Daoy (cell line): ENCODE measurements at places on chromosomes 1 and 21.

DNA sequence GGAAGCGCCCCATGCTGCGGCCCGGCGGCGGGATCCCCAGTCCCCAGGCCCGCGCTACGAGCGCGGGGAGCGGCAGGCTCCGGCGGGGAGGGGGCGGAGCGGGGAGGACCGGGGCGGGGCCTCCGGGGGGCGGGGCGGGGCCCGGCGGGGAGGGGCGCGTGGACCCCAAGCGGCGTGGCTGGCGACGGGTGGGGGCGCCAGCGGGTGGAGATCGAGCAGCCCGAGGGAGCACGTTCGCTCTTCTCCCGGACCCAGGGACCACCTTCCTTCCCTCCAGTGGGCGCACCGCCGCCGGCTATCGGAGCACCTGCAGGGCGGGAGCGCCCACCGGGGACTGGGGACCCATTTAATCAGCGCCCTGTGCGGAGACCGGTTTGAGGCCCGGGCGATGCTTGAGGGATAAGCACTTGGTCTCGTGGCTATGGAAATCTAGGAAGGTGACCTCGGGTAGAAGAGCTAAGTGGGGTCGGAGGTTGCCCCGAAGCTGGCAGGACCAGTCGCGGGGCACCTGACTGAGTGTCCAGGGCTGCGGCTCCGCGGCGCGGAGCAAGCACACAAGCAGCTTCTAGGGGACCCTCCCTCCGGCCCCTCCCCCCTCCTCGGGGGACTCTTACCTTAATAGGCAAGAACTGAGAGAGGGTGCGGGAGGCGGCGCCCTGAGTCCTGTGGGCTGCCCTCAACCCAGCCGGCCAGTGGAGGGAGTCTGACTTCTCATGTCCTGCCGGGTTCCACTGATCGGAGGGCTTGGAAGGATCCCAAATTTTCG, at the start of gene TSPAN2:
Gene TSPAN2 (minus strand): TSS at position 84 of the 766 bp plus-strand sequence. CDS start 71 bp downstream, at position 13.
- peak; percentile 86 for DNase-seq

DNA sequence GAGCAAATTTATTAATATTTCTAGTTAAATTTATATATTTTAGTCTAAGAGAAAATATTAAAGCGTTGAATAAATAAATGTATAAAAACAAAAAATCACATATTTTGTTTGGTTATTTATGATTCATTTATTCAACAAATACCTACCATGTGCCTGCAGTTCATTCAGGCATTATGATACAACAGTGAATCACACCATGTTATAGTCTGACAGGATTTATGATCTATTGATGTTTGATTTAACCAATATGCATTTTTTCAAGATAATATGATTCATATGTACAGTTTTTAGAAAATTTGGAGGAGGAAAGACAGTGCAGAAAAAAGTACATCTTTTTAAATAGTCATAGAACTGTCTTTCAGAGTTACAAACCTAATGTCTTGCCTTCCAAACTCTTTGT, 7.4 kb upstream of the TRIM58 start:
- no peak for DNase-seq

DNA sequence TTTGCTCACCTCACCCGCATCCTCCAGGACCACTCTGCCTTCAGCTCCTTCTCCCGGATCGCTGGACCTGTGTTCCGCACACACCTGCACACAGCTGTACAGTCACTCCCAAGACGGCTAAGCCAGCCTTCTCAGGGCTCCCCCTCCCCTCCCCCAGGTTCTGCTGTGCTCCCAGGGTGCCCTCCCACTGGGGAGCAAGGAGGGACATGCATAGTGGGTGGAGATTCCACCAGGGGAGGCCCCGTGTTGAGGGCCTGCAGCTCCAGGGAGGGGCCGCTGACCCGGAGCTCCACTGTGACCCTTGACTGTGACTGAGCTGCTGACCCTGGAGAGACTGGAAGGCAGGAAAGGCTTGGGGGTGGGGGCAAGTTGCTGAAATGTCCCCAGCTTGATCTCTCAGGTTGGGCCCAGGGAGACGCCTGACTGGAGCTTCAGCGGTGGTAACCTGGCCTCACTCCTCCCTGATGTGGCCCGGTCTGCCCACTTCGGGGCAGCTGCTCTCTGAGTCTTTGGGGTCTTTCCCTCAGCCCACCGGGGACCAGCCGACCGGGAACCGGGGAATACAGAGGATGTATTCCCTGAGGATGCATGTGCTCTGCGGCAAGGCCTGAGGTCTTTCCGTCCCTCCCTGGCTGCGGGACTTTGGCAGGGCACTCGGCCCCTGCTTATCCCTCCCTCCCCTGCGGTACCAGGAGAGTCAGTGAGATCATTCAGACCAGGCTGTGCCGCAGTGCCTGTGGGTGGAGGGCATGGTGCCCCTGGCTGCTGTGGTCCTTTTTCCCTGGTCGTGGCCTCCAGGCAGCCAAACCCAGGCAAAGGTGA, 28.6 kb upstream of the PLCH2 start:
- peak; percentile 51 for DNase-seq

- DNase-seq = no peak
Measured at GRCh38 chr1:39269791-39270342, 65.4 kb downstream of the MACF1 start.

DNA sequence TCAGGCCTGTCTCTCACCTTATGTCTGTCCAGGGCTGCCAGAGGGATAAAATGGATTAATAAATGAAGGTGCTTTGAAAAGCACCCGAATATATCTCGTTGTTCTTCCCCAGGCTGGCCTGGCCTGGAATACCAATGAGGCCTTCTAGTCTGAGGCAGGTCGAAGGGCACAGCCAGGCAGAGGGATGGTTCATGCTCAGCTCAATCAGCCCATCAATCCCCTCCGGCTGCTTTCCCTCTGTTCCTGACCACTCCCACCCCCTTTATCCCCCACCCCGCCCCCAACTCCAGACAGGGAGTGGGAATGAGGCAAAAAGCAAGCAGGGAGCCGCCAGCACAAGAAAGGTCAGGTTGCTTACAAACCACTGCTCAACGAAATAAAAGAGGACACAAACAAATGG, 40.0 kb upstream of the PRELP start:
- no peak for DNase-seq

DNA sequence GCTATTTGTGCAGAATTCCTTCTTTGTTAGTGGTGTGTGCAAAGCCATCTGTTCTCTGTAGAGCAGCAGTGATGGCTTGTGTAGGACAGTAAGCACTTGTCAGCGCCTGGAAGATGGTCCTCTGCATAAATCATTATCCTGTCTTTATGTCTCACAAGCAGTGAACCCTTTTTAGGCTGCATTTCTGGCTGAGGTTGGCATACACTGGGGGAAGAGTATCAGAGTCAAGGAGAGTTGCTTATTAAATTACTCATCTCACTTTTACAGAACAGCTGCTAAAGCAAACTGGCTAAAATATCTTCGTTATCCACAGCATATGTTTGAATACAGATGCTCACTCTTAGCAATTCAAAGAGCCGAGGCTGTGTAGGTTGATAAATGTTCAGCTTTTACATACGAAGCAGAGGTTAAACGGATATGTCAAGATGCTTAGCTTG, 54.6 kb upstream of the NCAM2 start:
- no peak for DNase-seq

GRCh38 chr1:228944935-228945371, 209.7 kb downstream of the RHOU start:
- peak; percentile 20 for DNase-seq

GRCh38 chr1:87594736-87595383, 266.2 kb downstream of the LMO4 start:
- DNase-seq = no peak

- no peak for DNase-seq
Measured at GRCh38 chr1:43049481-43049880, 90.8 kb upstream of the SLC2A1 start.

DNA sequence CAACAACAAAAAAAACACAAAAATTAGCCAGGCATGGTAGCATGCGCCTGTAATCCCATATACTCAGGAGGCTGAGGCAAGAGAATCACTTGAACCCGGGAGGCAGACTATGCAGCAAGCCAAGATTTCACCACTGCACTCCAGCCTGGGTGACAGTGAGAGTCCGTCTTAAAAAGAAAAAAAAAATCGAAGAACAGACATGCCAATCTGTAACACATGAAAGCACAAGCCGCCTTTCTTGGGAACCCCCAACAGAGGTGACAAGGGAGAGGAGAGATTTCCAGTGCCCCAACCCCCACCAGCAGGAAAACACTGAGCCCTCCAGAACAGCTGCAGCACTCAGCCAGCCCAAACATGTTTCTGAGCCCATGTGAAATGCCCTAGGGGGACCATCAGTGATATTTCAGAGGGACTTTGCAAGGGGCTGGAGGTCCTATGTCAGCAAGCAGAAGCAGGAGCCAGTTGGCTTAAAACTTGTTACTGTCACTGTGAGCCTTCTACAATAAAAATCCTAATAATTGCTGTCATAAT, 14.2 kb upstream of the EFNA1 start:
- no peak for DNase-seq

DNA sequence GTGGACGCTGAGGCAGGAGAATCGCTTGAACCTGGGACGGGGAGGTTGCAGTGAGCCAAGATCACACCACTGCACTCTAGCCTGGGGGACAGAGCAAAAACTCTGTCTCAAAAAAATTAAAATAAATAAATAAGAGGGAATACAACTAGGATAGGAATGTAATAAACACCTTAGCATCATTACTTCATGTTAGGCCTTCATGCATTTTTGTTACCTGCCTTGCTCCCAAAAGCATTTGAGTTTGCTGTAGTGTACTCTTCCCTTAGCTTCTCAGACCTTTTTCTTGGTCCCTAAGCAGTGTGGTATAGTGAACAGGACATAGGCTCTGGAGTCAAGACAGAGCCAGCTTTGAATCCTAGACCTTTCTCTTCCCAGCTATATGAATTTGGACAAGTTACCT, 2.8 kb upstream of the OSCP1 start:
- DNase-seq = no peak

DNA sequence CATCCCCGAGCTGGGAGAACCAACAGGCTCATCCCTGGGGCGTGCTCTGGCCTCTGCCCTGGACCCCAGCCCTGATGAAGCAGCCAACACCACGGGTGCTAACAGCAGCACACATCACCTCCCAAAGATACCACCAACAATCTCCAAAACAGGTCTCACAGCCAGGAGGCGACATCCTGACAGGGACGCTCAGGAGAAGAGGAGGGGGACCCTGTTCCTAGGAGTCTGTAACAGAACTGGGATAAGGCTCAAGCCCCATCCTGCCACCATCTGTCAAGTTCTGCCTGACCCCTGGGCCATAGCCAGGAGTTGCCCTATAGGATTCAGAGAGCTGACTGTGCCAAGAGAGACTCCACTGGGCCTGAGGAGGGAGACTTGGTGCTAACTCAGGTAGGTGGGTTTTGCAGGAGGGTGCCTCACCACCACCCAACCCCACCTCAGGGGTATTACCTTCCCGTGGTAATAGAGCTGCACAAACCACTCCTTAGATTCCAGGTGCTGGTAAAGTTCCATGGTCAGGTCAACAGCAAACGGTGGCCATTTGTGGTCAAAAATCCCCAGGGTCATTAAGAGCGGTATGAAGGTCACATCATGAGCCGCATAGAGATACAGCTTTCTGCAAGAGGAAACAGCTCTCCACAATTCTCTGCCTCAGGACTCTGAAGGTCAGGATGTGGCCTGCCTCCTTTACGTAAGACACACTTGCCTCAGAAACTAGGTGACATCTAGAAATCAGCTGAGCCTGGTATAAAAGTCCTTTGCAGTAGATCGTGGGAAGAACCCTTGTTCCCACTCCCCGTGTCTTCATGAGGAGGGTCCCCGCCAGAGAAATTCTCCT, 22.3 kb downstream of the ACP6 start:
- no peak for DNase-seq

DNA sequence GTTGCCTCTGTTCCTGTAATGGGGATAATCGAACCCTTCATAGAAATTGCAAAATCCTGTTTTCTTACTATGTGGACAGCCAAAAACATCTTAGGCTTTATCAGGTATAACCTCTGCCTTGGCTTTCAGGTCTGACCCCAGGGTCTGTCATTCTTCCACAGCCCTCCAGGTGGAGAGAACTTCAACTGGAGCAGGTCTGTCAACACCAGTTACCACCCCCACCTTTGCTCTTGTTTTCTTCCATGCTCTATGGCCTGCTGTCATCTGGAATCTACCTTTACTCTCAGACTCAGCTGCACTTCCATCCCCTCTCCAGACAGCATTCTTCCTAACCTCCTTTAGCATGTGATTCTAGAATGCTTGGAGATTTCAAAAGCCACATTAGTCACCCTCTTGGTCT, 10.4 kb upstream of the GJA9 start:
- DNase-seq = no peak

GRCh38 chr1:31551208-31551607, 25.1 kb upstream of the TINAGL1 start:
- DNase-seq = no peak

DNA sequence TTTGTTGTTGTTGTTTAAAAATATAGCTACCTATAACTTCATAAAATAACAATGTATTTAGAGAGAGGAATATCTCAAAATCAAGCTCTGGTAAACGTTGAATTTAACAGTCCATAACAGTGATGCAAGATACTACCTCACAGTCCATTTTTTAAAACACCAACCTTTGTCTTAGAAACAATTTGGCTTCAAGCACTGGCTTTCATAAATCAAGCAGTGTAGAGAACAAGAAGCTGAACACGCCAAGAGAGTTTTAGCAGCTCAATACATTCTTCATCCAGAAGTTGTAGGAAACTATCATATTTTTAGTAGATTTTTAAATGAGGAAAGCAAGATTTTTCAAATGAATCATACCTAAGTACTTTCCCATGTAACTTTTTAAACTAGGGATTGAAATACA, 334.3 kb upstream of the ADAMTS5 start:
- no peak for DNase-seq

- peak; percentile 72 for DNase-seq
Measured at GRCh38 chr1:209190591-209191261, 392.8 kb upstream of the CAMK1G start.

DNA sequence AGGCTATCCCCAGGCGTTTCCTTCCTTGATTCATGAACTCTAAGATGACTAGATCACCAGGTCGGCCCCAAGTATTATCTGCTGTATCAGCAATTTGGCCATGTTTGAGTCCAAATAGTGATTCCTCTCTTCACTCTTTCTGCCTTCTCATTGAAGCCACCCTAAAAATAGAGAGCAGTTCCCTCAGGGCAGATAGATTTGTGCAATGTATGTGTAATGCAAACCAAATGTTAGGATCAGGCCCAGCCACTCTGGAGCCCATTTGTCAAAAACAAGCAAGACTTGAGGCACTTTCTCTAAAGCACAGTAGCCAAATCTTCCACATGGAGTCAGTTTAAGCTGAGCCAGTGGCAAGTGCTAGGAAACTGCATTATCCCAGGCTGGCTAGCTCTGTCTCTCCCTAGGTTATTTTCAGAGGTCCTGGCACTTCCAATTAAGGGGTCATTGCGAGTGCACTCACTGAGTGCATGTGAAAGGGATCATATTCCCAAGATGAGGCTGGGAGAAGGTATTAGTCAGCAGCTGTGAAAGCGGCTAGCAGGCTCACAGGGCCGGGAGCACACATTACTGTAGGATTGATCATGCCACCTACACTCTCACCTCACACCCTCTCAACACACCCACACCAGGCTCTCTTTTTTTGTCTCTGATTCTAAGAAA, 97.9 kb upstream of the RAB3GAP2 start:
- DNase-seq = peak; percentile 91

DNA sequence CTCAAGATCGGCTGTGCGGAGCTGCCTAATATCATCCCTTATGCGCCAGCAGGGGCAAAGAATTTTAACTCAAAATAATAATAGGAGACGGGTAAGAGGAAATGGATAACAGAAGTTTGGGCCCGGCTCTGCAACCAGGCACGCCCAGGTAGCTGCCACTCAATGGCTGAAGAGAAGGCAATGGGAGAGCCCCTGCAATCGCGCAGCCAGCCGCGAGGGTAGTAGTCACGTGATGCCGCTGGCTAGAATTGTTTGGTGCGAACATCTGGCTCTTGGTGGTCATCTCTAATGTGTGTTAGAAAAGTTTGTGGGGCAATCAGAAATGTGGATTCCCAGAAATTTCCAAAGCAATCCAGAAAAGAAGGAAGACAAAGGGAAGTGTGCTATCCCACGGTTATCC, 12.3 kb downstream of the BARHL2 start:
- DNase-seq = no peak

GRCh38 chr1:66265796-66266195, 268.2 kb upstream of the SGIP1 start:
- DNase-seq = peak; percentile 53
